Muscle of arm (tissue), 14 donors: ENCODE measurements at places on chromosomes 2 and 18. TPM values are rescaled to one million over a fixed set of nuclear protein-coding genes. Genes with fewer than 3 reads are reported as not detected.

GRCh38 chr18:39523281-39523680 is 1957.7 kb upstream of the CELF4 start:
- no peak for DNase-seq

- DNase-seq = no peak
These were observed 79.6 kb downstream of the TCF7L1 start for GRCh38 chr2:85212841-85213240.

DNA sequence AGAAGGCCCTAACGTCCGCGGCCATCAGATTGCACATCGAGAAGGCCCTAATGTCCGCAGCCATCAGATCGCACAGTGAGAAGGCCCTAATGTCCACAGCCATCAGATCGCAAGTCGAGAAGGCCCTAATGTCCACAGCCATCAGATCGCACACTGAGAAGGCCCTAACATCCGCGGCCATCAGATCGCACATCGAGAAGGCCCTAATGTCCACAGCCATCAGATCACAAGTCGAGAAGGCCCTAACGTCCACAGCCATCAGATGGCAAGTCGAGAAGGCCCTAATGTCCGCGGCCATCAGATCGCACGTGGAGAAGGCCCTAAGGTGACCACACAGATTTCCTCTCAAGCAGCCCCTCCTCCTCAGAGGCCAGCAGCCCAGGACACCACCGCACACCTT is 193.2 kb upstream of the PXDN start:
- no peak for DNase-seq

DNA sequence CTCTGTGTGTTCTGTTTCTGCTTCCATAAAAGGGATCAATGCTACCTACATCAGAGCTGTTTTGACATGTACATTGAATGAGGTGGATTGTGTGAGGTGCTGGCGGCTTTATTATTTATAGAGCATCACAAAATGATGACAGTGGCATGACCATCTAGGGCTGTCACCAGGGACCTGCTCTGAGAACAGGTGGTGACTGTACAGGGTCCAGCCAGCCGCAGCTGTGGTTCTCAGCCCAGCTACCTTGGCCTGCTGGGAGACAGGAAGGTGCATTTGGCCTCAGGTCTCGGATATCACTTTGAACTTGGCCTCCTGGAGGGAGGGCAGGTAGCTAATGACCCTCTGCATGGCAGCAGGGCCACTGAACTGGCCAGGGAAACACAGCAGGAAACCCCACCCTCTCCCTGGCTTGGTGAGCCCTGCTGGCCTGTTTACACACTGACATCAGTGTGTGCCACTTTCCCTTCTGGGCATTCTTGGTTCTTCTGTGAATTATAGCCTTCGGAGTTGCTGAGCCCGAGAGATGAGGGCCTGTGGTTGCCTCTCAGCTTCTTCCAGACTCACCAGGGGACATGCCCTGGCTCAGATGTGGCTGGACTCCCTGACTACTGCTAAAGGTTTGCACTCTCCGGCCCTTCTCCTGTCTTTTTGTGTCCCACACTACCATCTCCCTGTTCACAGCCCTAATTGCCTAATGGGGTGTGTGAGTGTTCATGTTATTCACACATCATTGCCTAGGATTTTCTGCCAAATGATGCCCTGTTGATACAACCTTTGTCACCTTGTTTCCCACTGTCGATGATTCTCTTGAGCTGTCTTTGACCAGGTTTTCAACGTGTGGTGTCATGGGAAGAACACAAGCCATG is 109.2 kb upstream of the RAB12 start:
- DNase-seq = no peak

GRCh38 chr2:226189061-226189460 is 610.6 kb downstream of the IRS1 start:
- DNase-seq = no peak

The GCA gene
- 16.4 TPM for polyA plus RNA-seq
